ENCODE measurements at places on chromosomes 11 and 22.

DNA sequence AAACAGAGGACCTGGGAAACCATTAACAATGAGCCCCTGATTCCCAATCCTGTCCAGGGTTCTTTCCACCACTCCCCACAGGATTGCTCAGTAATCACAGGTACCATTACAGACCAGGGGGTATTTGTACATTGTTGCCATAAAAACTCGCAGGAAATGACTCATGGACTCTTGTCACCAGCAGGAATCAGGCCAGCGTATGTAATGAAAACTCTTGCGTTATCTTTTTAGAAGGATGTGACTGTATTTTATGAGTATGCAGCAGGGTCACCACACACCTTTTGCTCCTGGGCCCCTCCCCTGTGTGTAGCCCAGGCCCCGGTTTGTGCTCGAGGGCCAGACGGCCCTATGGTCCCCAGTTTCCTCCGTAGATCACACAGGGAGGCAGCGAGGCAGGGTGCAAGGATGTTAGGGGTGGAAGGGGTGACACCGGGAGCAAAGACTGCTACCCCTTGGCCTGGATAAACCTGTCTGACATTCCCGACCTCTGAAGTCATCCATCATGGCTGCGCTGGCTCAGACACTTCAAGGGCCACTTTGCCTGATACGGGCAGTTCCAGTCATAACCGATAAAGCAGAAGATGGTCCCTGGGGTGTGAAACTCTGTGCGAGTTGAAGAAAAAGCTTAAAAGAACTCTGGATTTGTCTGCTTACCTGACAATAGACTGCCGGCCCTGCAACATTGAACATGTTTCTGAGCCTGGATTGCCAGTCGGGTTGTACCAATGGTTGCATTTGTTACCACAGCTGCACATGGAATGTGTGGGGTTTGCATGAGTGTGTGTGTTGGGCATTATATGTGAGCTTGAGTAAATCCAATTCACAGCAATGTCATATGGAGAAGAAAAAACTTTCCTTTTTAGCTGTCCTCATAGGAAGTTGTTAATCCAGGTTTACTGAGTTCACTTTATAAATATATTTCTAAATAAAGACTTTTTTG is 56.9 kb downstream of the MICAL2 start:
- peak; percentile 17 for DNase-seq

GRCh38 chr22:41915035-41915785 is at the start of gene SHISA8:
Gene SHISA8 (minus strand): TSS chr22:41915074. CDS start chr22:41914667, 407 bp downstream.
- DNase-seq = no peak

- DNase-seq = no peak
These were observed 115.0 kb downstream of the TMPRSS5 start for GRCh38 chr11:113591117-113591516.

DNA sequence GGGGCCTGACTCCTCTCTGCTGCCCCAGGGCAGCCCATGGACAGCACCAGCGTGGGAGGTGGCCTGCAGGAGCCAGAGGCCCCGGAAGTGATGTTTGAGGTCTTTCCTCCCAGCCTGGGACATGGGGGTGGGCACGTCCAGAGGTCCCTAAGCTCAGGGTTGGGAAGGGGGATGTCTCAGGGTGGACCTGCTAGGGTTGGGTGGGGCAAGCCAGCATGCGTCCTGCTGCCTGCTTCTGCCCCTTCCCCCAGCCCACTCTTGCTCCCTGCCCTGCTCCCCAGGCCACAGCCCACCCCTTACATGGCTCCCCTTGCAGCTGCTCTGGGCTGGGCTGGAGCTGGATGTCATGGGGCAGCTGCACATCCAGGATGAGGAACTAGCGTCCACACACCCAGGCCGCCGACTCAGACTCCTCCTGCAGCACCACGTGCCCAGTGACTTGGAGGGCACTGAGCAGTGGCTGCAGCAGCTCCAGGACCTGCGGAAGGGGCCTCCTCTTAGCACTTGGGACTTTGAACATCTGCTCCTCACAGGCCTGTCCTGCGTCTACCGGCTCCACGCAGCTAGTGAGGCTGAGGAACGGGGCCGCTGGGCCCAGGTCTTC is 1.3 kb downstream of the FAM180B start:
- no peak for DNase-seq

- DNase-seq = no peak
These were observed 13.8 kb upstream of the AMOTL1 start for GRCh38 chr11:94754335-94754734.

DNA sequence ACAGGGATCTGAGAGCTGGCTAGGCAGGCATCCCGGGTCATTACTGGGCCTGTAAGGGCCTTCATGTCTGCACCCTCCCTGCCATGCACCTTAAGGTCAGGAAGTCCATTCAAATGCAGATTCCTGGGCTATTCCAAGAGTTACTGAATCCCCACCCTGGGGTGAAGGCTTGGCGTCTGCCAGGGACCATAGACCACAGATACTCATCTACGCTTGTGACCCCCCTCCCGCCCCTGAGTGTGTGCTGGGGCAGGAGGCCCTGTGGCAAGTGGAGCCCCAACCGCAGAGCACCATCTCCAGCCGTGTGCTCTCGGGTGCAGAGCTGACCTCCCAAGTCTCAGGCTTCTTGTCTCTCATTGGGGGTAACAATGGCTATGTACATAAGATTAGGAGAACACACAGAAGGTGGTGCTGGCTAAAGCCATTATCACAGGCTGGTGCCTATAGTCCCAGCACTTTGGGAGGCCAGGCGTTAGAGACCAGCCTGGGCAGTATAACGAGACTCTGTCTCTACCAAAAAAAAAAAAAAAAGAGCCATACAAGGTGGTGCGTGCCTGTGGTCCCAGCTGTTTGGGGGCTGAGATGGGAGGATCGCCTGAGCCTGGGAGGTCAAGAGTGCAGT is 19.1 kb upstream of the KCNQ1OT1 start:
- DNase-seq = no peak

GRCh38 chr11:133123366-133123765 is 408.9 kb downstream of the OPCML start:
- DNase-seq = no peak

GRCh38 chr11:120182790-120183491 is 27.9 kb upstream of the OAF start:
- DNase-seq = no peak

DNA sequence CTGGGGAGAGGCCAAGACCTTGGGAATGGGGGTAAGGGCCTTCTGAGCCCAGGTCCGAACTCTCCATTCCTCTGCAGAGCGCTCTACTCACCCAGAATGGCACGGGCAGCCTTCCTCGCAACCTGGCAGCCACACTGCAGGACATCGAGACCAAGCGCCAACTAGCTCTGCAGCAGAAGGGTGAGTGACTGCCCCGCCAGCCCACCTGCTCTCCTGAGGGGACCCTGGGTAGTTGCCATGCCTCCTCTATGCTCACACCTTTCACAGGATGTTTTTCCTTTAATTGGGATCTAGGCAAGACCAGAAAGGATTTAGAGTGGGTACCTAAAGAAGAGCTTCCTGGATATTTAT is 35.5 kb downstream of the TREH start:
- DNase-seq = no peak

DNA sequence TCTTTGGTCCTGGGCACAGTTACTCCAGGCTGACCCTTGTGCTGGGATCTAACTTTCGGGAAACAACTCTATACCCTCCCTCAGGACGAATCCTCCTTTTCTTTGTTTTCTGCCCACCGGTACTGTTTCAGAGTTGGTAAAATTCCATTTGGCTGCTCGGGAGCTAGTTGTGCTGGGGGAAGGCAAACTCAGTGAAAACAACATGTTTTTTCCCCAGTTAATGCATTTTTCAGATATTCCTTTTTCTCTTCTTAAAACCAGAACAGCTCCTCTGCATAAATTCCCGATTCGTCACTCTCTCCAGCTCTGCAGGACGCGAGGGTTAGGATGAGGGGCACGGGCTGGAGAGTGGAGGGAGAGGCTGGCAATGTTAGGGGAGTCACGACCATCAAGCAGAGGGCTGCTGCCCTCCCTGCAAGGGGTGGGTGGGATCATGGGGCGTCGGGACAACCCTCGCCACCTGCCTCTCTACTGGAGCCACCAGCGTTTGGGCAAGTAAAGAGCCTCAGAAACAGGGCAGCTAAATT is 31.3 kb downstream of the LRRC10B start:
- DNase-seq = no peak

DNA sequence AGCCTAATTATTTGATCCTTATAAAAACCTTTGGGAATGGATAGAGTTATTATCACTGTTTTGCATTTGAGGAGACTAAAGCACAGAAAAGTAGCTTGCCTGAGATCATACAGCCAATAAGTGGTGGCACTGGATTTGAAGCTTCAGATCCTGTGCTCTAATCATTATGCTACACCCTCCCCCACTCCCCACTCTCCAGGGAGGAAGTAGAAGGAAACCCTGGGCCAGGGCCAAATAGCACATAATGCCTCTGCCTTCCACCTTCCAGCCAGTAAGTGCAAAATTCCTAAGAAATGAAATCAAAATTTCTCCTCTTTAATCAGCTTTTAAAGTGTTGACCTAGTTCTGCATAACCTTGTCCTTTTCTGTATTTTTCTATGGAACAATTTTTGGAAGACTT is 61.6 kb downstream of the SIK2 start:
- no peak for DNase-seq

GRCh38 chr22:45548991-45549761 is 46.5 kb downstream of the FBLN1 start:
- no peak for DNase-seq

- DNase-seq = no peak
These were observed 53.3 kb downstream of the BLID start for GRCh38 chr11:122062763-122063162.

GRCh38 chr11:65301491-65302329 is 13.0 kb upstream of the CDC42EP2 start:
- no peak for DNase-seq

- DNase-seq = no peak
These were observed 42.5 kb downstream of the DENND5A start for GRCh38 chr11:9222654-9223053.

DNA sequence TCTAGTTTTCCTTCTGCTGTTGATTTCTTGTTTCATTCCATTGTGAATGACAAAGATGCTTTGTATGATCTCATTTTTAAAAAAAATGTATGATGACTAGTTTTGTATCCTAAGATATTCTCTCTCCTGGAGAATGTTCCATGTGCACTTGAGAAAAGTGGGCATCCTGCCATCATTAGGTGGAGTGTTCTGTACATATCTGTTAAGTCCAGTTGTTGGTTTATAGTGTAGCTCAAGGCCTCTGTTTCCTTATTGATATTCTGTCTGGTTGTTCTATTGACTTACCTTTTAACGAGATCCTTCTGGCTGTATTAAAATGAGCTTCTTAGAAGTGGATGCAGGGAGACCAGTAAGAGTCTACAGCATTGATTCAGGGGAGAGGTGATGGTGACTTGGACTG is 35.2 kb downstream of the SGSM1 start:
- no peak for DNase-seq

GRCh38 chr22:36833073-36833472 is 16.2 kb upstream of the PVALB start:
- DNase-seq = no peak

DNA sequence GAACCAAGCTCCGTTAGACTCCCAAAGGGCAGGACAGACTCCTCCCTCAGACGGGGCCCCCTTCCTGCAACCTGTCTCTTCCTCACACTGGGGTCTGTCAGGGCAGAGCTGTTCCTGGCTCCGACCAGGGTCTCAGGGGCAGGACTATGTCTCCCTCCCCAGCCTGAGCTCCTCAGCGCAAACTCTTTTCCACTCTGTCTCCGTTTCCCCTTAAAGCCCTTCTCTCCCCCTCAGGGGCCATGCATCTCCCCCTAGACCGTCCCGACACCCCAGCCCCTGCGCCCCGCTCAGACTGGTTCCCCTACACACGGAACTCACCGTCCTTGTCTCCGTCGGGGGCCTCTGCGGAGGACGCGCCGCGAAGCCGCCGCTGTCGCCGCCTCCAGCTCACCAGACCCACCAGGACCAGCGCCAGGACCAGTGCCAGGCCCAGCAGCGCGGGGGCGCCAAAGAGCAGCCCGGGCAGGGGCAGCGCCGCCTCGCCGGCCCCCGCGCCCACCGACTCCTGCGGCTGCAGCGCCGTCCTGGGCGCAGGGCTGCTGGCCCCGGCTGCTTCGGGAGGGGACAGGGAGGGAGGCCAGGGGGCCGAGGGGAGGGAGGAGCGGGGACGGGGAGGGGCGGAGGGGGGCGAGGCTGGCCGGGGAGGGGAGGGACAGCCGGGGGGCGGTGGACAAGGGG is 684 bp downstream of the TNFRSF13C start:
- DNase-seq = no peak

- DNase-seq = no peak
These were observed 33.7 kb upstream of the RAG2 start for GRCh38 chr11:36631774-36632173.

- DNase-seq = no peak
These were observed 127.3 kb downstream of the MORC2 start for GRCh38 chr22:30841273-30841672.

- DNase-seq = peak; percentile 40
These were observed 106.8 kb downstream of the CCDC83 start for GRCh38 chr11:85961930-85962363.

DNA sequence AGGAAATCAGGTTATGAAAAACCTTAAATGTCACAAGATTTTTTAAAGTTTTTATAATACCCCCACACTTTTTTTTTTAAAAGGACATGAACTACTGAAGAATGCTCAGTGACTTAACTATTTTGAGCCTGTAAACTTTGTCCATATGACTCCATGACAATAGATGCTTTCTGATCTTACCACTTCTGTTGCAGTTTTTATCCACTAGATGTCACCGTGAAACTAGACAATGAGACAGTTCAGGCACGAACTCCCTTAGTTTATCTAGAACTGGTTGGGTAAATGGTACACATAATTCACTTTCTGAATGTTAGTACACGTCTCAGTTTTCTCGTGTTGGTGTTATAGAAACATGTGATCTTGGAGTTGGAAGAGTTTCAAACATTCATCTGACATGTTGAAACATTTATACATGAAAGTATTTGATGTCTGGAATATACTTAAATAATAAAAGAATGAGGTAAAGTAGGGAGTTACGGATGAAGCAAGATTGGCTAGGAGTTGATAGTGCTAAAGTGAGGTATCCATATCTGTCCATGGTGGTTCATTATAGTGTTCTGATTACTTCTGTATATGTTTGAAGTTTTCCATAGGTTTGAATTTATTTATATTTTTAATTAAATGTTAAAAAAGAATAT is 8.1 kb downstream of the CCDC15 start:
- no peak for DNase-seq

GRCh38 chr11:70032470-70032795 is 45.7 kb upstream of the ANO1 start:
- no peak for DNase-seq

DNA sequence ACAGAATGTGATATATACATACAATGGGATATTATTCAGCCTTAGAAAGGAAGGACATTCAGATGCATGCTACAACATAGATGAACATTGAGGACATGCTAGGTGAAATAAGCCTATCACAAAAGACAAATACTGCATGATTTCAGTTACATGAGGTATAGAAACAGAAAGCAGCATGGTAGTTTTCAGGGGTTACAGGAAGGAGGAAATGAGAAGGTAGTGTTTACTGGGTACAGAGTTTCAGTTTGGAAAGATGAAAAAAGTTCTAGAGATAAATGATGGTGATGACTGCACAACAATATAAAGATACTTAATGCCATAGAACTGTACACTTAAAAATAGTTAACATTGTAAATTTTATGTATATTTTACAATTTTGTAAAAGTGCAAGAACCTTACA is 266.7 kb upstream of the C11orf87 start:
- no peak for DNase-seq

- DNase-seq = no peak
These were observed 9.5 kb downstream of the WNT11 start for GRCh38 chr11:76196849-76197248.

GRCh38 chr11:37182031-37182430 is 584.0 kb upstream of the RAG2 start:
- no peak for DNase-seq

GRCh38 chr11:64152841-64153691 is 12.8 kb downstream of the MACROD1 start:
- DNase-seq = no peak

- DNase-seq = no peak
These were observed 5.9 kb downstream of the YPEL4 start for GRCh38 chr11:57643802-57644201.

All from NCI-H187 (cell line).